ENCODE measurements at places on chromosomes 2 and 18.

GRCh38 chr2:232367591-232368233 lies 10.8 kb upstream of the ALPP start:
- DNase-seq: no peak

- DNase-seq: peak; percentile 49
Observed at GRCh38 chr18:70380915-70381896, 92.4 kb downstream of the SOCS6 start.

DNA sequence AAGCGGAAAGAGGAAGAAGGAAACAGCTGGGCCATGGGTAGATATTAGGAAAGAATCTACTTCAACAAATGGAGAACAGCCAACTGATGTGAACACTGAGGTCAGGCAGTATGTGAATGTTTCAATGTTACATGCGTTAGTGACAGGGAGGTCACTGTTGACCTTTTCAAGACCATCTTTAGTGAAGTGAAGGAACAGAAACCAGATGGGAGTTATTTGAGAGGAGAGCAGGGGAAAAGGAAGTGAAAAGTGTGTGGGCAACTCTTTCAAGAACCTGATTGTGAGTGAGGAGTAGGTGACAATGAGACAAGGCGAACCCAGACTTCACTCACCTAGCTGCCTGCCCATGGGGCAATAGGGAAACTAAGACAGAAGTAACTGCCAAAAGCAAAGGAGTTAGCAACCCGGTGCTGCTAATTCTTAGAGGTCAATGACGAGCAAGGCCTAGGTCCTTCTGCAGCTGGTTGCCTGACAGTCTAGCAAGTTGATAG lies 67.0 kb downstream of the SP3 start:
- DNase-seq: no peak

DNA sequence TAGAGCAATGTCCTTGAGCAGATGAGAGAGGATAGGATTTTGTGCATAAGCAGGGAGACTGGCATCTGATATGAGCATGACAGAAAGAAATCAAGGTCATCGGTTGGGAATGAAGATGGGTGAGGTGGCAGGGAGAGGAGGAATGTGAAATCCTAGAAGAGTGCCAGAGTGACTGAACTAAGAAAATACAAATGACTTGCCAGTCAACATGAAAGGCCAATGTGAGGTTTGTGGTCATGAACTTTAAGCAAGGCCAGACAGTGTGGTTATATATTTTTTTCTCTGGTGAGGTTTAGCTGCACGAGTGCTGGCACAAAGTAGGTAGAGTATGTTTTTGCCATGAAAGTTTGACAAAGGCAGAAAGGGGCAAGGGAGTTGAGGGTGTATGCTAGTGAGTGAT lies 21.2 kb downstream of the QPCT start:
- DNase-seq: no peak

Measured in NCI-H1436 treated with DMSO at 0.1 percent for 48 hours (cell line).